ENCODE measurements at places on chromosomes 13 and 19.

- no peak for DNase-seq
Measured at GRCh38 chr13:89361909-89362308, 1690.7 kb downstream of the SLITRK5 start.

DNA sequence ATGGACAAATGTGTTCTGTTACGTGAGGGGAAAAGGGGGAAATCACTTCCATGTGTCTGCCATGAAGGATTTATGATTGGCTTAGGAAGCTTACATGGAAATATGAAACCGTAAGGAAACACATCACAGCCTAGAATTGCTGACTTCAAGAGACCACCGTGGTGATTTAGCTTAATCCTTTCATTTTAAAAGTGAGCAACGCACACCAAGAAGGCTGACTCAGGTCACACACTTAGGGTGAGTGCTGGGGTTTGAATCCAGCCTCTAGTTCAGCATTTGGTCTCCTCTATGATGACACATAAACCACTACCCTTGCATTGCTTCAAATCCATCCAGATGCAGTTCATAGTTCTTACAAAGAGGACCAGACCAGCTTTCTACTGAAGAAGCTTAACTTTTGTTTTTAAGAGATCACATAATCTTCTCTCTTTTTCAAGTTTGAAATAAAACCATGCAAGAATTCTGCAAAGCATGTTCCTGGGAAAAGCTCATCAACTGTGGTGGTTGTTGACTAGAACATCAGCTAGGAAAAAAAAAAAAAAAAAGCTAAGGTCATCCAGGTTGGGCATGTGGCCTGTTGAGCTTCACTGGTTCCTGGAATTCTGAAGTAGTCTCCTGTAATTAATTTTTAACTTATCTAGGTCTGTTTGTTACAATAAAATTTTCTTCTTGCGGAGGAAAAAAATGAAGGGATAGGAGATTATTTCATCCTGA, 60.2 kb upstream of the KL start:
- DNase-seq: no peak

DNA sequence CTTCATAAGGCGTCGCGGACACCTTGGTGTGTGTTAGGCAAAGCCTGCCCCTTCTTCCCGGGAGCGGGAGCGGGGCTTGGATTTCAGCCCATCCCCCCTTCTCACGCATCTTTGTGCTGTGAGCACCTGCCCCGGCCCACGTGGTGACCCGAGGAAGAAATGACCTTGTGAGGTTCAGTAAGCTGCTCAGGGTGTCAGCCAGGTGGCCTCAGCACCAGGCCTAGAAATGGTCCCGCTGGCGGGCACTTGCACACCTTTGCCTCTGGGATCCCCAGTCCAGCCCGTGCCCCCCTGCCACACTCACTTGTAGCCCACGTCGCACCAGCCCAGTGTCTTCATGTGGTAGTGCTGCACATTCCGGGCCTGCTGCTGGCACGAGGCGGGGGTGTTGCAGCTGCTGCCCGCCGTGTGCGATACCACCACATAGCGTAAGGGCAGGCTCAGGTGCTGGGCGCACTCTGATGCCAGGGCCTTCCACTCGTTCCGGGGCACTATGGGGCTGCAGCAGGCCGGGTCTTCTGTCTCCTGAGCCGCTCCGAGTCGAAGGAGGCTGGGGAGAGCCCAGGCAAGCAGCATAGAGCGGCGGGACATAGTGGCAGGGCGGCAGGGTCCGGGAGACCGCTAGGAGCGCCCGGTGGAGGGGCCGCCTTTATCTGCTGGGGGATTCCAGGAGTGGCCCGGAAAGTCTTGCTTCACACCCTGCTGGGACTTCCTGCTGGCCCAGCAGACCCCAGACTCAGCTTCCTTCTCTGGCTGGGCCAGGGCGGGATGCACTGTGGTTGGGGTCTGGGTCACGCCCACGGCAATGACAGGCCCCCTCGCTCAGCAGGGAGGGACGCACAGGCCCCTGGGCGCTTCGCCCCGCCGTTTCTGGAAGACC, at the start of gene PGLYRP1:
PGLYRP1 (minus strand) TSS at position 623 of the 880 bp plus-strand sequence; CDS start at position 591, 32 bp downstream.
- DNase-seq: no peak

DNA sequence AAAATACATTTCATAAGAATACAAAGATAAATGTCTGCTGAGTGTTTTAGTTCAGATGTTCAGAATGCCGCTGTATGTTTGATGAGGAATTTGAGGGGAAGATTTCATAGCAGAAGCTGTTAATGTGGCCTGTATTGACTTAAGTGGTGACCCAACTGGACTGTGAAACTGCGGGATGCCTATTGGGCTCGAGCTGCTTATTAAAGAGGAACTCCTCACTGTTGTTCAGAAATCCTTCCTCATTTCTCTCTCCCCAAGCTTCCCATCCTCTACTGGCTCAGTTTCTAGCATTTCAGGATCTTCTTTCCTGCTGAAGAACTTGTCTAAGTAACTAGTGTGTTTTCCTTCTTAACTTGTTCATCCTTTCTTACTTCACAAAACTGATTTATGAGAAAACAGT, 20.4 kb downstream of the DGKH start:
- DNase-seq: no peak

DNA sequence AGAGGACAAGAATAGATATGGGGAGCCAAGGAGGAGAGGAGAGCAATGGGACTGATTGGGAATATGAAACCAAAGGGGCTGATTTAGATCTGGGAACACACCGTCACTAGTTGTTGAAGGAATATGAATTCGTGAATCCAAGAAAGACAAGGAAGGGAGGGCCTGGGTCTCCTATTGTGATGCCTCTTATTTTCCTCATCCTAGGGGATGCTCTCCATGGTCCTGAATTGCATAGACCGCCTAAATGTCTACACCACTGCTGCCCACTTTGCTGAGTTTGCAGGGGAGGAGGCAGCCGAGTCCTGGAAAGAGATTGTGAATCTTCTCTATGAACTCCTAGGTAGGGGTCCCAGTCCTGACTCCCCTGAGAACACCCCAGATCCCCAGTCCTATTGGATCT, 21.5 kb downstream of the RYR1 start:
- DNase-seq: no peak

DNA sequence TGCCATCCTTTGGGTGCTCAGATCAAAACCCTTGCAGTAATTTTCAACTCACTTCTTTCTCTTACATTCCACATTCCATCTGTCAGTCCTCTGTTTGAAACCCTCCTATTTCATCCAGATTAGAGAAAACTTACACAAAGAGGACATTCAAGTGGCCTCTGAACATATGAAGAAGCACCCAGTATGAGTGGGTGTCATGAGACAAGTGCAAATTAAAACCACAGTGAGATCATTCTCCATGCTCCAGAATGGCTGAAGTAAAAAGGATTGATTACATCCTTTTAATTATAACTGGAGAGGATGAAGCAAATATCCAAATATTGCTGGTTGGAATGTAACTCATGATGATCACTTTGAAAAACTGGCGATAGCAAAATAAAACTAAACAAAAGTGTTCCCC, 96.5 kb downstream of the MIPEP start:
- no peak for DNase-seq

Data from NCI-H2081 (cell line).